ENCODE measurements at places on chromosomes 13 and 19.

GRCh38 chr13:22076658-22077057, 405.8 kb downstream of the FGF9 start:
- DNase-seq: no peak

DNA sequence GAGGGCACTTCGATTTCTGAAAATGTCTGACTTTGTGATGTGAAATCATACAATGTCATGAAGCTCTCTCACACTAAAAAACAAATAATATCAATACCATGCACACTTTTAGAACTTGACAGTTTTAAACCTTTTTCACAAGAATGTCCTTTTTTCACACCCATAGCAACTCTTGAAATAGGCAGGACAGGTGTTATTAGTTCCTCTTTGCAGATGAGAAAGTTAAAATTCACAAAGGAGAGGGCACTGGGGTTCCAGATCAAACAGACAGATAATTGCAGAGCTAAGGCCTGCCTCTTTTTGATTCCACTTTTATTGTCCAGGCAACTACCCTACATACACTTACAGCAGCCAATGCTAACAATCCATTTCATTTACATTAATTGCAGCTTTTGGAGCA, 142.8 kb downstream of the KLF12 start:
- no peak for DNase-seq

DNA sequence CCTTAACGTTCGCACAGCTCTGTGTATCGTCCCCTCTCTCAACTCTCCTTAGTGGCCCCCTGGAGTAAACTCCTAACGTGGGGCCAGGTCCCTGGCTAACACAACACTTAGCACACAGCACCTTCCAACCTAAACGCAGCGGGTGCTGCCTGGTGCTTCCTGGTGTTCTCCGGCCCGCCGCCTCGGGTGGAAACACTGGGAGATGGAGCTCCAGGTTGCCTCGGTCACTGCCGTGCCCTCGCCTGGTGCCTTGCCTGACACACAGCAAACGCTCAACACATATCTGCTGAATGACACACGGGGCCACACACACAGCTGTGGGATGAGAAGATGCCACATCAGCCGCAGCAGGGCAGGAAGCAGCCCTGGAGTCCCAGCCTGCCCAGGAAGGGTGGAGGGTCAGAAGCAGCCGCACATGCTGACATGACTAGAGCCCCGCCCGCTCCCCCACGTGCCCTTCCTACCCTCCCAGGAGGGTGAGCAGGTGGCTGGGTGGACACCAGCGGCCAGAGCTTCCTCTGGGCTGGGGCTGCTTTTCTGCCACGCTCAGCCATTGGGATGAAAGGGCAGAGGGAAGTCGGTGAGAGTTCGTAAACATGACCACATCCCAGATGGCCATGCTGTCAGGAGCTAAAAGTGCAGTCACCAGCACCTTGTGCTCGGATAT, 6.6 kb downstream of the PEPD start:
- no peak for DNase-seq

GRCh38 chr19:2719920-2720776, 1.0 kb downstream of the DIRAS1 start:
- DNase-seq: no peak

- no peak for DNase-seq
These were observed 928.0 kb downstream of the EFNB2 start for GRCh38 chr13:105607426-105607825.

DNA sequence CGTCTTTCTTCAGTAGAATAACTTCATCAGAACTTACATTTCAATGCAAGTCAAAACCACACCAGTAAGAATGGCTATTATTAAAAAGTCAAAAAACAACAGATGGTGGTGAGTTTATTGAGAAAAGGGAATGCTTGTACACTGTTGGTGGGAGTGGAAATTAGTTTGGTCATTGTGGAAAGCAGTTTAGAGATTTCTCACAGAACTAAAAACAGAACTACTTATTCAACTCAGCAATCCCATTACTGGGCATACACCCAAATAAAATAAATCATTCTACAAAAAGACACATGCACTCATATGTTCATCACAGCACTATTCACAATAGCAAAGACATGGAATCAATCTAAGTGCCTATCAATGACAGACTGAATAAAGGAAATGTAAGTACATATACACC, 231.2 kb downstream of the NHLRC3 start:
- DNase-seq: no peak

DNA sequence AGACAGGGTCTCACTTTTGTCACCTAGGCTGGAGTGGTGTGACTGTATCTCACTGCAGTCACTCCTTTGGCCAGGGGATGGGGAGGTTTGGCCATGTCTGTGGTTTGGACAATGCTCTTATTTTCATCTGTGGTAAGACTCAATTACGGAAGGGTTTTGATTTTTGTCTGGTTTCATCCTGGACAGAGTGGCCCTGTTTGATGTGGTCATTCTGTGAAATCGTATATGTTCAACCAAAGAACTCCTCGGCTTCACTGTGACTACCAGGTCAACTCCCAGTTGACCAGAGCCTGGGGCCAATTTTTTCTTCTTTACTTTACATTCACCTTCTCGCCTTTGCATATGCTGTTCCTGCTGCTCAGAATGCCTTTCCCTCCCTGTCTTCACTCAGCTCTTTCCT, 6.8 kb upstream of the CCDC124 start:
- no peak for DNase-seq

- DNase-seq: no peak
These were observed 111.4 kb downstream of the STOML3 start for GRCh38 chr13:38879278-38879677.

GRCh38 chr19:3682741-3683404, 17.4 kb downstream of the PIP5K1C start:
- no peak for DNase-seq

- DNase-seq: no peak
These were observed 23.3 kb upstream of the BCL3 start for GRCh38 chr19:44725251-44725650.

DNA sequence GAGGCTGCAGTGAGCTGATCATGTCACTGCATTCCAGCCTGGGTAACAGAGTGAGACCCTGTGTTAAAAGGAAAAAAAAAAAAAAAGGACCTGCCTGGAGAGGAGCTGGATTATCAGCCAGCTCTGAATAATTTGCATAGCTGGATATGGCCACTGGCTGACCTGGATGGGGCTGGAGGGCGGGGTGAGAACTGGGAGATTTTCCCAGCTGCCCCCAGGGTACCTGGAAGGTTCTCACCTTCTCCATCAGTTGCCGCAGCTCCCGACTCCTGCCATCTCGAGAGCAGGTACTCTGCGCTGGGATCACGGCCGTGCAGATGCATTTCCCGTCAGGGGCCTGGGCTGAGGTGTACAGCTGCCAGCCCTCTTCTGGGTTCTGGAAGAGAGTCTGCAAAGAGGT, 25.3 kb downstream of the PIN1 start:
- no peak for DNase-seq

DNA sequence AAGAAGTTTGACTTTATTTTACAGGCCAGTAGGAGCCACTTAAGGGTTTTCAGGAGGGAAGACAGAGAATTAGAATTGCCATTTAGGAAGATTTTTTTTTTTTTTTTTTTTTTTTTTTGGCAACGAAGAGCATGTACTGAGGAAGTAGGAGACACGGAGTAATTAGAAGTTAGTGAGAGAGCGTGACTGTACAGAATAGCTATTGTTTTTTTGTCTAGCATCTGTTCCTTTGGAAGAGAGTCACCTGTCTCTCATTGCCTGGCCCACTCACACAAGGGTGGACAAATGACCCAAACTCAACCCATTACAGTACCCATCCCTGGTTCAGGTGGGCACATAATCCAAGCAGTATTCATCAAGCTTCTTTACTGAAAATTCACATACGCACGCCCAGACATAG, 166.7 kb downstream of the LACC1 start:
- no peak for DNase-seq

DNA sequence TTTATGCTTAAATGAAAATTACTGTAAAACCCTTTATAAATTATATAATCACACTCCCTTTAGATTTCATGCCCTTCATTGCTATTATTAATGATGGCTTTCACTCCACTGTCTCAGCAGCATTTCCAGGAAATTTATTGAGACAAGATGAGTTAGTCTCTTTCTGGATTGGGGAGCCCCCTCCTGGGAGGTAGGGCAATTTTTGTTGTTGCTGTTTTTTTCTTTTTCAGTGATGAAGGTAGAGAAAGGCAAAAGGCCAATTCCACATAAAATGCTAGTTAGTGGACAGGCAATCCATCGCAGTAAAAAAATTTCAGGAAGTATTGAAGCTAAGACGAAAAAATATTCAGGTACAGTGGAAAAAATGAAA, 80.2 kb downstream of the TEX26 start:
- no peak for DNase-seq

- no peak for DNase-seq
These were observed 116.1 kb downstream of the USP12 start for GRCh38 chr13:27055526-27055925.

- DNase-seq: no peak
These were observed 73.4 kb upstream of the FLT1 start for GRCh38 chr13:28568286-28568685.

- no peak for DNase-seq
These were observed 62.3 kb downstream of the GSX1 start for GRCh38 chr13:27854606-27855005.

DNA sequence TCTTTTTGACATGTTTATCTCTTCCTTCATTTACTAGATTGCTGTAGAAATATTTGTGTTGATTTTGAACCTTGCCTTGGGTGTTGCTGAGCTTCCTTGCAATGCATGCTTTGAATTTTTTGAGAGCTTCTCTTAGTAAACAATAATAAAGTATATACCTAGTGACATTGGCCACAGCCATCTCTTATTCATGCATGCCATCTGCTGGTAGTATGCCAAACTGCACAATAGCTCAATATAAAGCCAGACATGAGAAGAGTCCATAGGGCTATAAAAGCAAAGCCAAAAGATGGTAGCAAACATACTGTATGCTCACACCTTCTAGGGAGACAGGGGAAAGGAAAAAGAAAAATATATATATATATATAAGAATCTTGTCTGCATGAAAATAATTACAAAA, 18.9 kb upstream of the ZSCAN5A start:
- DNase-seq: no peak

GRCh38 chr13:83332751-83333150, 549.5 kb downstream of the SLITRK1 start:
- DNase-seq: no peak
